ENCODE measurements at places on chromosomes 13 and 19.

GRCh38 chr13:32267836-32268439 is 47.2 kb downstream of the ZAR1L start:
- no peak for DNase-seq

DNA sequence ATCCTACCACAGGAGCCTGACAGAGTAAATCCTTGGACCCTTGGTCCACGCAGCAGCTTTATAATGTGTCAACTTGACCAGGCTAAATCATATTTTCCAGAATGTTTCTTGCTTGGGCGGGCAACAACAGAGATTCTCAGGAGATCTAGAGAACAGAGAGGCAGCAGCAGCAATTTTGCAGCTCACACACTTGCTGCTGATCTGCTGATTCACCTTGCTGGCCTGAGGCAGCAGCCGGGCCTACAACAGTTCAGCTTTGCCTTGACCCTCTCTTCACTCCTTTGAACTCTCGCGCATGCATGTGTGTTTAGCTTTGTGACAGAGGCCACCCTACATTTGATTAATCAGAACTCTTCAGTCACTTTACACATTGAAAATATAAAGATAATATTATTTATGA is 159.3 kb downstream of the UGGT2 start:
- no peak for DNase-seq

GRCh38 chr19:42427313-42427712 is at the start of gene LIPE:
LIPE (minus strand) TSS chr19:42427388; CDS start chr19:42427149, 239 bp downstream.
- DNase-seq, result no peak

DNA sequence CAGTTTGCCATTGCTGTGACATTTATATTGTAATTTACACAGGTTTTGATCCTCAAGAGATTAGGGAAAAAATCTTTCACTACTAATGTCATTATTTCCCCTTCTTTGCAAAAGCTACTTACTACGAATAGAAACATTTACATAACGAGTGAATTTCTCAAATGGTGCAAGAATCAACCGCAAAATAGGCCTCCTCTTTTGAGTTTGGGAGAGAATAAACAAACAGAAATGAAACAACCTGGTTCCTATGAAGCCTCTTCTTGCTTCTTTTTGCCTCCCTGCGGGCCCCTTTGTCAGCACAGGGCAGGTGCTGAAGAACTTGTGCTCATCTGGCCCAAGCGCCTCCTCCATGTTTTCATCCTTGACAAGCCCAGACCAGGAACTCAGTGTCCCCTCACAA is 10.1 kb upstream of the GJA3 start:
- DNase-seq, result no peak

- DNase-seq, result no peak
Observed at GRCh38 chr19:979318-979741, 4.8 kb upstream of the WDR18 start.

DNA sequence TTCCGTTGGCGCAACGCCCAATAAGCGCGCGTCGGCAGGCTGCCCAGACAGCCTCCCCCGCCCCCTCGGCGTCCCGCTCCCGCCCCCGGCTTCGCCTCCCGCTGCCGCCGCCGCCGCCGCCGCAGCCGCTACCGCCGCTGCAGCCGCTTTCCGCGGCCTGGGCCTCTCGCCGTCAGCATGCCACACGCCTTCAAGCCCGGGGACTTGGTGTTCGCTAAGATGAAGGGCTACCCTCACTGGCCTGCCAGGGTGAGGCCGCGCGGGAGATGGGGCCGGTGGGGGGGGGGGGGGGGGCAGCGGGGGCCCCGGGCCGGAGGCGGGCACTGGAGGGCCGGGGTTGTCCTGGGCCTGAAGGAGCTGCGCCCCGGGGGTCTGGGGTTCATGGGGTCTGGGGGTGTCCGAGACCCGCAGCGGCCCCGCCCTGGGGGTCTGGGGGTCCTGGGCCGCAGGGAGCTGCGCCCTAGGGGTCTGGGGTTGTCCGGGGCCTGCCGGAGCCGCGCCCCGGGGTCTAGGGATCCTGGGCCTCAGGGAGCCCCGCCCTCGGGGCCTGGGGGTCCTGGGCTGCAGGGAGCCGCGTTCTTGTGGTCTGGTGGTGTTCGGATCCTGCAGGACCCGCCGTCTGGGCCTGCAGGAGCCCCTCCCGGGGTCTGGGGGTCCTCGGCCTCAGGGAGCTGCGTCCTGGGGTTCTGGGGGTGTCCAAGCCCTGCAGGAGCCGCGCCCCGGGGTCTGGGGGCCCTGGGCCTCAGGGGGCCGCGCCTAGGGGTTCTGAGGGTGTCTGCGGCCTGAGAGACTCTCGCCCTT is at the start of gene HDGFL2:
HDGFL2 (plus strand) TSS at position 124 of the 801 bp plus-strand sequence; CDS start at position 178, 54 bp downstream.
- DNase-seq, result no peak

- no peak for DNase-seq
Observed at GRCh38 chr13:20719783-20720182, 16.3 kb downstream of the IL17D start.

Data from EL (cell line).